Large intestine (tissue), 12 donors: ENCODE measurements at places on chromosomes 13 and 19. TPM values are rescaled to one million over a fixed set of nuclear protein-coding genes. Genes with fewer than 3 reads are reported as not detected.

The CYP4F3 gene
- polyA plus RNA-seq, result 6.1 TPM

The PSG7 gene
- polyA plus RNA-seq, result not detected

DNA sequence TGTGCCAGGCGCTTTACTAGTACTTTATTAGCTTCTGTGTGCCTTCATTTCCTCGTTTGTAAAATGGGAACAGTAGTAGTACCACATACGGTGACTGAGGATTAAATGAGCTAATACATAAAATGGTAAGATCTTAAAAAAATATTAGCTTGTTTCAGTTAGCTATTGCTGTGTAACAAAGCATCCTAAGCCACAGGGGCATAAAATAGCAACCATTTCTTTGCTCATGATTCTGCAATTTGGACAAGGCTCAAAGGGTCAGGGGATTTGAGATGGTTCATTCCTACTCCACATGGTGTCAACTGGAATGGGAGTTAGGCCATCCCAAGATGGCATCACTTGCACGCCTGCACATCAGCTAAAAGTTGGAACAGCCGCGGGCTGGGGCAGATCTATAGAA is 13.3 kb downstream of the DYRK1B start:
- peaks cover 6% of the 10 kb centered on the region for H3K36me3 ChIP-seq
- no peak overlapping the region for H3K27ac ChIP-seq
- no peak overlapping the region for H3K4me3 ChIP-seq

- H3K36me3 ChIP-seq, result no peaks in the 10 kb centered on the region
- no peak overlapping the region for H3K4me3 ChIP-seq
- H3K27ac ChIP-seq, result no peak overlapping the region
- H3K27me3 ChIP-seq, result no peaks in the 10 kb centered on the region
Measured at GRCh38 chr13:73212482-73212881, 153.7 kb downstream of the KLF5 start.

The POU4F1 gene
- polyA plus RNA-seq, result 0.48 TPM

- peaks cover 34% of the 10 kb centered on the region for H3K36me3 ChIP-seq
- no peaks in the 10 kb centered on the region for H3K27me3 ChIP-seq
- peak; percentile 86 for DNase-seq
- H3K4me3 ChIP-seq, result peak overlapping the region; percentile 61
- no peak overlapping the region for H3K27ac ChIP-seq
Measured at GRCh38 chr19:18117692-18118378, 20.3 kb downstream of the MAST3 start.

The ZSCAN22 gene
- polyA plus RNA-seq, result 3.2 TPM

The CGB3 gene
- not detected for polyA plus RNA-seq

The PDCD2L gene
- polyA plus RNA-seq, result 9.2 TPM

- H3K4me3 ChIP-seq, result no peak overlapping the region
- DNase-seq, result no peak
- H3K36me3 ChIP-seq, result no peaks in the 10 kb centered on the region
- H3K27me3 ChIP-seq, result no peaks in the 10 kb centered on the region
Measured at GRCh38 chr13:80374444-80374843, 33.5 kb upstream of the SPRY2 start.

DNA sequence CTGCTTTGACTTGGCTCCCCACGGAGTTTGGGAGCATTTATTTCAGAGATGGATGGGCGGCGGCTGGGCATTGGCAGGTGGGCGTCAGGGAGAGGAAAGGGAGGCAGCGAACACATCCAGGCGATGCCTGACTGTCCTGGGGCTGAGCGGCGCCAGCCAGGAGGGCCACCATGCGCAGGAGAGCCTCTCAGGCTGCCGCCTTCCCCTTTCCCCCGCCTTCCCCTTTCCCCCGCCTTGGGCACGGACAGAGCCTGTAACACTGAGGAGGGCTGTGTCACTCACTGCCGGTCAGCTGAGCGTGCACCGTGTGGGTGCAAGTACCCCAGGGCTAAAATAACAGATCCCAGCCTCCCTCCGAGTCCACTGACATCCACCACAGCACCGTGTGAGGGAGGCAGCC is 11.4 kb downstream of the MCF2L start:
- DNase-seq, result no peak
- H3K36me3 ChIP-seq, result no peaks in the 10 kb centered on the region
- H3K27me3 ChIP-seq, result no peaks in the 10 kb centered on the region
- H3K4me3 ChIP-seq, result no peak overlapping the region
- H3K4me1 ChIP-seq, result peaks cover 18% of the 10 kb centered on the region
